ENCODE measurements at places on chromosomes 3 and 15.
A peak's percentile ranks its signal among the peaks of the same experiment; 100 is the strongest.

DNA sequence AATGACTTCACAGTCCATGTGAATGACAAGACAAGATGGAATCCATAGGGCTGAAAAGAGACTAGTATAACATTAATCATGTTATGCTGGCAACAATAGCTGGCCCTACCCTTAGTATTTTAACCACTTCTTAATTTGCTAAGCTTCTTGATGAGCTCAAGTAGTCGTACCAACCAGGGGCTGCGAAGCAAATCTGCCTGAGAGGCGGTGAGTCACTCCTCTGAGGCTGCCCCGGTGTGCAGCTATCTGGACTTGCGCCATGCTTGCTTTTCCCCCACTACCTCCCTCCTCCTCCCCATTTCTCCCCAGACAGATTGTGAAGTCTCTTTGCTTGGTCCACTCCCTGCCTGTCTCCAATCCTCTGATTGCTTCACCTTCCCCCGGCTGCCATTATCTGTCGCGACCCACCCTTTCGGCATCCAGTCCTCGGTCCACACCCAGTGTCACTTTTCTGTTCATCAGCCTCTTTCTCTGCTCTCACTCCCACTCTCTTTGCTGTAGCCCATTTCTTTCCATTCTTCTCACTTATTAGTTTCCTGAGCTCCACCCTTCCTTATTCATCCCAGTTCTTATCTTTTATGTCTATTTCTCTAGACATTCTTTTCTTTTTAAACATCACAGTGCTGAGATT lies 42.7 kb downstream of the DUT start:
- no peak for DNase-seq

- DNase-seq: no peak
These were observed 143.2 kb downstream of the KLHL25 start for GRCh38 chr15:85651548-85651947.

- DNase-seq: peak; percentile 81
These were observed at the start of gene NEK10 for GRCh38 chr3:27368831-27369607. Gene NEK10 (minus strand): TSS chr3:27369383. CDS start chr3:27352882, 16,501 bp downstream.

DNA sequence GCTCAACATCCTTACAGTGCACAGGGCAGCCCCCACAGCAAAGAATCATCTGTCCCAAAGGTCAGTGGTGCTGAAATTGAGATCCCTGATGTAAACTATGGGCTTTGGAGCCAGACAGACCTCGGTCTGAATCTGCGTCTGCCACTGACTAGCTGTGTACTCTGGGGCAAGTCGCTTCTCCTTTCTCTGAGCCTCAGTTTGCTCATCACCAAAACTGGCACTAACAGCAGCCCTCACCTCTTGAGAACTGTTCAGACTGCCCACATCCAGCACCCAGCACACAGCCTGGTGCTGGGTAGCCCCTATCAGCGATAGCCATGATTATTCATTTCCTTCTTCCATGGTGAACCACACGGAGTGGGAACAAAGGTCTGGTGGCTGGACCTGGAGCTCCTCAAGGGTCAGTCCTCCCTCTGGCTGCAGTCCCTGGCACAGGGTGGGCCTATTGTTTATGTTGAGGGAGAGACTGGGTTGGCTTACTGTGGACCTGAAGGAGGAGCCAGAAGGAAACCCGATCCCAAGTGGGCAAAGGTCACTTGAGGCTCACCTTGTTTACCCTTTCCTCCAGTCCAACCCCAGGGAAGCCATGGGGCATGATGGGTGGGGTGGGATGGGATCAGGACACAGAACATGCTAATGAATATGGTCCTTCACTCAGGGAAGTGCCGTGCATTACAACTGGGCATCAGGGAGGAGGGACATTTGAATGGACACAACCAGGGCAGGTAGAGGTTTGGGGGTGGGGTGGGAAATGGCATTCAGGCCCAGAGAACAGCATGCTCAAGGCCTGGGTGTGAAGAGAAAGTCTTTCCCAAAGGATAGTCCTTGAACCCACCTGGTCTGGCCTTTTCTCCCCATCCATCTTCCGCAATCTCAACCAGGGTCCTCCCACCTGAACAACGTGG lies 1.6 kb upstream of the PRKCD start:
- no peak for DNase-seq

- no peak for DNase-seq
These were observed 620.3 kb upstream of the AGTR1 start for GRCh38 chr3:148077318-148077923.

GRCh38 chr3:157204431-157204830 lies 44.5 kb upstream of the CCNL1 start:
- DNase-seq: no peak

DNA sequence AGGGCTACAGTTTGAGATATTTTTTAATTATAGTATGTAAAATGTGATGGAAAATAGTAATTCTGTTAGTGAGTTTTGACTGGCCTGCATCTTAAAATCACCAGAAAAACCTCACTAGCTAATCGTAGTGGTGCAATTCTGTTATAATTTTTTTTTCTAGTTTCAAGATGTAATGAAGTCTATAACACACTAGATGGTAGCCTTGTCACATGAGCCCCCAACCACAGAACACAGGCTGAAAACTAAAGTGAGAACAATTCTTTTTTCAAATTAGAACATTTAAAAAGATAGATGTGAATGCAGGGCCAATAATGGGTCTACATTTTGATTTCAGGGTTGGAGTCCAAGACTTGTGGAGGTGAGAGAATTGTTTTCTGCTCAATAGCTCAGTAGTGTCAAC lies 83.3 kb upstream of the KCNH8 start:
- no peak for DNase-seq

DNA sequence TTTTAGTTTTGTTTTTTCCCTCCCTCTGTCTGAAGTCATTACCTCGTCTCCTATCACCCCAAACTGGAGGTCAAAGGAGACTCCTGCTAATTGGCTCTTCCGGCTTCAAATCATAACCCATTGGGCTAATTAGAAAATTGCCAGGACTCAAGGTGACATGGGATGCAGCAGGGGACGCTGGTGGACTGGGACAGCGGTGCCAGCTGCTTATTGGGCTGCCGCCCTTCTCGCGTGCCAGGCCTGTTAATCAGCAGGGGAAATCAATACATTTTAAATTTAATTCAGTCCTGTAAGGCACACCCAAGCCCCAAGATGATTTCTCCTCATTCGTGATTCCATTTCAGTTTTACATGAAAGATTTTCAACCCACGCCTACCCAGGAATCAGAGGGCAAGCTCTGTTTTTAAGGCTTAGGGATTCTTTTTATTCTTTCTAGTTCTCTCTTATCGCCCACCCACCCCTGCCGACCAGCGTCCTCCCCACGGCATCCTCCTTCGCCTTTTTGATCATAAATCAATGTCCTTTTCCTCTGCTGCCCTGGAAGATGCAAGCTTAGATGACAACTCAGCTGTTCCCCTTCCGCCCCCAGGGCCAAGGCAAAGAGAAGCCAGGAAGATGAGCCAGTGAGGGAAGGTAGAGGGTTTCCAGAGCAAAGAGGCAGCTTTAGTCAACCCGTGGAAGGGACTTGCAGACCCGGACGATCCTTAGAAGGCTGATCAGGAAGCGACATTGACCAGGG lies 329.6 kb downstream of the UACA start:
- no peak for DNase-seq

GRCh38 chr3:54372232-54372631 lies 249.9 kb downstream of the CACNA2D3 start:
- no peak for DNase-seq

- no peak for DNase-seq
These were observed 32.9 kb downstream of the CERS3 start for GRCh38 chr15:100495861-100496260.

- DNase-seq: no peak
These were observed 27.3 kb upstream of the MNS1 start for GRCh38 chr15:56492236-56492635.

- DNase-seq: no peak
These were observed 17.1 kb downstream of the TMEM108 start for GRCh38 chr3:133055339-133055738.

GRCh38 chr3:189967254-189967865 lies 153.3 kb downstream of the P3H2 start:
- no peak for DNase-seq

Measured in activated gamma-delta T cell (primary cell).